ENCODE measurements at places on chromosomes 3 and 15.

DNA sequence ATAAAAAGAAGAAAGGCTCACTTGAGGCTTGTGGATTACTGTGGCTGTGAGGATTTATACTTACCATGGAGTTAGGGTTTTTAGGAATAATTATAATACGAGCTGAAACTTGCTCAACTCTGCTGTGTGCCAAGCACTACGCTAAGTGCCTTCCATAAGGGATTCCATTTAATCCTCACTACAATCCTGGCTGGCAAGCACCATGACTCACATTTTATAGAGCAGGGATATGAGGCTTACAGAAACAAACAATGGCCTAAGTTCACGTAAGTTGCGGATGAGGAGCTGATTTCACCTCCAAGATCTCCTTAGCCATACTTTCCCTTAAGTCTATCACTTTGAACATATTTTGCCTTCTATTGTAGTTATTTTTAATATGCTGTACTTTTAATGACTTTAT is 43.9 kb upstream of the ARL8B start:
- DNase-seq: no peak

DNA sequence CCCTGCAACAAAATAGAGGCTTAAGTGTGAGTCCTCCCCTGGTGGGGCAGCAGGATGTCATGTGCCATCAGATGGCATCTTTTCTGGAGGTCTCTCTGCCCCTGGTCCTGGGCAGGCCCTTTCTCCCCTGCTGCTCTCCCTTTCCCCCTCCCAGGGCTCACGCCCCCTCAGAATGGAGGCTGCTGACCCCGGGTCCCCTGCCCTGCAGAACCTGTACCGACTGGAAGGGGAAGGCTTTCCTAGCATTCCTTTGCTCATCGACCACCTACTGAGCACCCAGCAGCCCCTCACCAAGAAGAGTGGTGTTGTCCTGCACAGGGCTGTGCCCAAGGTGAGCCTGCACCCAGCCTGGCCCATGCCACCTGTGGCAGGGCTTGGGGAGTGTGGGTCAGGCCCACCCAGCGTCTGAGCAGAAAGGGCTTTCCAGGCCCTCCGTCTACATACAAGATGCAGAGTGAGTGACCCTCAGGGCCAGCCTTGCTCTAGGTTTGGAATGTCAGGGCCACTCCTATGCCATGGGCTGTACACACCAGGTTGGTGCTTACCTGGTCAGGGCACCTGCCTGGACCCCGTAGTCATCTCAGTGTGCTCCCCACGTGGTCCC is 7.1 kb downstream of the FES start:
- no peak for DNase-seq

GRCh38 chr15:67884514-67885174 is 44.8 kb upstream of the RNU6-1 start:
- DNase-seq: peak; percentile 54

DNA sequence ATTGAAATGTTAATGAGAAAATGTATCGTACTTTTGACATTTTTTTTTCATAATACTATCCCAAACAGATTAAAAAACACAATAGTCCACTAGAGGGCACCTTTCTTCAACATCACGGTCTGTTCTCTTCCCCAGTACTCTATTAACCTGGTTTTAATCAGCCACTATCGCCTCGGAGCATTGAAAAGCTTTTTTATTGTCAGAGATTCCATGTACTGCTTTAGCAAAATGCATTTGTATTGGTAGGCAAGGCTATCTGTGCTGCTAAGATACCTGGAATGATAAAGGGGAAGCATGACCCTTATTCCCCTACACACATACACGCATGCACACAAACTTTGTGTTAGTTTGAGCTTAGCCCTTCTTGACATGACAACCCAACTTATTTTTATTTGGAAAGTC is 160.1 kb upstream of the IL12A start:
- no peak for DNase-seq

- DNase-seq: peak; percentile 93
These were observed at the start of gene LPCAT4 for GRCh38 chr15:34367101-34368081. Gene LPCAT4, minus strand, starts transcription at chr15:34367196. Its CDS starts 96 bp downstream, at chr15:34367100.

GRCh38 chr3:184378651-184379357 is 797 bp upstream of the THPO start:
- no peak for DNase-seq

- no peak for DNase-seq
These were observed 34.8 kb downstream of the IL12A start for GRCh38 chr3:160023476-160023875.

DNA sequence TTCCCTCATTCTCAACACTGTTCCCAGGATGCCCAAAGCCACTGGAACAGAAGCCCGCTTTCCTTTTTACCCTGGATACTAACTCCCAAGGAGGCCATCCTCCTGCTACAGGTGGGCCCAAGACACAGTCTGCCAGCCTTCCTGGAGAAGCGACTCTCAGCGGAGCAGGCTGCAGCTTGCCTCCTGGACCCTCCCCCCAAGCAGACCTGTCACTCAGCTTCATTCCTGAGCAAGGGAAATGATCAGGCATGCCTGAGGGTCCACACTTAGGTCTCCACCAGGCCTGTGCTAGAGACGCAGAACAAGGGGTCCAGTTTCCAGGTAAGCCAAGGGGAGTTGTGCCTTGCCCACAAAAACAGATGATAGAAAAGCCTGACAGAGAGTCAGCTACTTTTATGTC is 62.8 kb downstream of the SLCO2A1 start:
- no peak for DNase-seq

DNA sequence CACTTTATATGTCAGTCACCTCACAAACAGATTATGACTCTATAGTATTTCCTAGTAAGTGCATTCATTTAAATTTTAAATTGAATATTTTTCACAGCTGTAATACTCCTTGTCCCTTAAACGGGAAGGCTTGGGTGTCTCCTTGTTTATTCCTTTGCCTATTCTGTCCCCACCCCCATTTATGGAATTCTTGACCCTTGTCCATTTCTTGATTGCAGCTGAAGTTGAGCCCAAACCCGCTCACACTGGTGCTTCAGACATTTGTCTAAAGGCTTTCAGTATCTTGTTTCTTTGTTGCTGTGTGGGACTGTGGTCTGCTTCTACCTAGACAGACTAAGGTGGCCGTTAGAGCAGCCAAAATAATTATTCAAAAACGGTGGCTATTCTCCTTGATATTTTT is 449.7 kb downstream of the FOXP1 start:
- no peak for DNase-seq

- no peak for DNase-seq
These were observed 15.4 kb downstream of the LRIG1 start for GRCh38 chr3:66485291-66485968.

GRCh38 chr15:62118520-62119226 is 46.4 kb downstream of the C2CD4B start:
- DNase-seq: no peak

GRCh38 chr3:30622047-30622545 is 15.7 kb downstream of the TGFBR2 start:
- DNase-seq: no peak

- peak; percentile 95 for DNase-seq
These were observed 8.4 kb downstream of the NBEAL2 start for GRCh38 chr3:46987743-46988401.

GRCh38 chr3:151156618-151157216 is 46.3 kb downstream of the GPR171 start:
- peak; percentile 41 for DNase-seq

- DNase-seq: no peak
These were observed 87.0 kb upstream of the DNAJC19 start for GRCh38 chr3:181076558-181076957.

- DNase-seq: no peak
These were observed 77.0 kb downstream of the NTRK3 start for GRCh38 chr15:88179562-88179961.

- no peak for DNase-seq
These were observed 28.4 kb downstream of the PML start for GRCh38 chr15:74022706-74023470.

DNA sequence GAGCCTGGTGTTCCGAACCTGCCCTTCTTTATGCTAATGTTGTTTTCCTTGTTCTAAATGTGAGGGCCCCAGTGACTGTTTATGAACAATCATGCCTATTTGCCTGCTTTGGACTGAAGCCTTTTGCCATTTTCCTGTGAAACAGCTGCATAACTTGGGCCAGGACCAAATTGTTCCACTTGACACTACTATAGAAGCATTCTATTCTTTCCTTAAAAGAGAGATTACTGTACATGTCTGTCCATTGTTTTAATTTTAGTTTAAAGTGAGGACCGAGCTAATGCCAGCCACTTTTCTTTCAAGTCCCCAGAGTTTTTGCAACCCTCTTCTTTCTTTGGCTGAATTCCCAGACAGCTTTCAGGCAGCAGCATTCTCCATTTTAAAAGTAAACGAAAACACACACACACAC is 980.3 kb downstream of the CADM2 start:
- no peak for DNase-seq

DNA sequence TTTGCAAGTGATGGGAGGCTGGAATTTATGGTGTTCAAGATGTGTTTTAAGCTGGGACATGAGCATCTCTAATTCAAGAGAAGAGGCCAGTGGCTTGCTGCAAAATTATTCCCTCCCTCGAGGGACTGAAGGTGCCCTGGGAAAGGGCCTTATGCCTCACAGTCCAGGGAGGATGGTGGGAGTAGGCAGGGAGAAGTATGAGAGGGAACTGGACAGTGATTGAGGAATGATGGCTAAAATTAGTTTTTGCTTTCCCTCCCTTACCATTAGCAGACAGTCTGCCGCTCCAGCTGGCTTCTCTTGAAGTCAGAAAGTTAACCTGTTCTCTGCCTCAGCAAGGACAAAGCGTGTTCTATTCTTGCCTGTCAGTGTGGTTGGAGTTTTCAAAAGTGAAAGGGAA is 139.8 kb upstream of the SEMA6D start:
- no peak for DNase-seq

GRCh38 chr3:10919636-10920035 is 72.9 kb upstream of the SLC6A1 start:
- DNase-seq: no peak

DNA sequence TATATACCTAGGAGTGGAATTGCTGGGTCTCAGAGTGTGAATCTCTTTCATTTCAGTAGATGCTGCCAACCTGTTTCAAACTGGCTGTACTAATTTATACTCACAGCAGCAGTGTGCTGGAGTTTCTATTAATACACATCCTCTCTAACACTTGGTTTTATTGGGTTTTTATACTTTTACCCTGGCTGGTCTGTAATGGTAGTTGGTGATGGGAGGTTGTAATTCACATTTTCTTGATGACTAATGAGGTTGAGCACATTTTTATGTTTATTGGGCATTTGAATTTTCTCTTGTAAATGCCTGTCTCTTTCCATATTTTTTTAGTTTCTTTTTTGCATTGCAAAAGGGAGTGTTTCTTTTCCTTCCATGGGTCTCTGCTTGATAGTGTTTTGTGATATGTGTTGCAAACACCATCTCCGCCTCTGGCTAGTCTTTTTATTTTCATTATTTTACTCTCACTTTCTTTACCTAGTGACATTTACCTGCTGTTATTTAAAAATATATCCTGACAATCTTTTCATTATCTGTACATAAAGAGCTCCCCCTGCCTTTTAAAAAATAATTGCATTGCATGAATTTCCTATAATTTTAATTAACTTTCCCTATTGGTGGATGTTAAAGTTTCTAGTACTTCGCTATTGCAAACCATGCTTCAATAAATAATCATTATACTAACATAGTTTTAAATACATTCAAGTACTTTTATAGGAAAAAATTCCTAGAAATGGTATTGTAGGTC is 49.0 kb upstream of the GCNT3 start:
- DNase-seq: no peak

DNA sequence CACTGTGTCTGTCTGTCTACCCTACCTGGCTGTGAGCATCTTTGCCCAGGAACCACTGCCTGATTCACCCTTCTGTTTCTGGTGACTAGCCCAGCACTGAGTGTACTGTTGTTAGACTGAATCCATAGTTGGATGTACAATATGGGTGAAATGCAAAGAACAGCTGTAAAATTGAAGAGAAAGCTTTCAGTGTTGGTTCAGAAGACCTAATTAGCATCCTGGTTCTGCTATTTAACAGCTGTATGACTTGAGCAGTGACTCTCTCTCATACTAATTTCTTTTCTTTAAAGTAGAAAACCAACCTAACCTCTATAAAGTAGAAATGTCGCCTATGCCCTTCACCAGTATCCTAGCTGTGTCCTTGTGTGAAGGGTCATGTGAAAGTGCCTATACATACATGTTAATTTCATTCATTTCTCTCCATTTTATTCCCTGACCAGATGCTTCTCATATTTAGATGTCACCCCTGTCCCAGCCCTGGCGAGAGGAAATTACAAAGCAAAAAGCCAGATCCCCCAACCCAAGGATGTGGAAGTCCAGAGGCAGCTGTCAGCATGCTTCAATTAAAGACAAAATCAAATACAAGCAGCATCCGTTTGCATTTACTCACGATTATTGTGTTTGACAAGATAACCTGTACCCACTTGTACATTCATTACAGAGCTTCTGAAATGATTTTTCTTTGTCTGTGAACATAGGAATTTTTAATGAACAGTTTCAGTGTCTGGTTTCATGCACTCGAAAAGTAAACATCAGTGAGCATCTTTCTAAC is 305.7 kb upstream of the ICE2 start:
- DNase-seq: no peak

Data from CD4-positive, alpha-beta T cell treated with Interleukin-6 for 4 hours (primary cell).